ENCODE measurements at places on chromosomes 5 and 9. TPM values are rescaled to one million over a fixed set of nuclear protein-coding genes. Genes with fewer than 3 reads are reported as not detected.

DNA sequence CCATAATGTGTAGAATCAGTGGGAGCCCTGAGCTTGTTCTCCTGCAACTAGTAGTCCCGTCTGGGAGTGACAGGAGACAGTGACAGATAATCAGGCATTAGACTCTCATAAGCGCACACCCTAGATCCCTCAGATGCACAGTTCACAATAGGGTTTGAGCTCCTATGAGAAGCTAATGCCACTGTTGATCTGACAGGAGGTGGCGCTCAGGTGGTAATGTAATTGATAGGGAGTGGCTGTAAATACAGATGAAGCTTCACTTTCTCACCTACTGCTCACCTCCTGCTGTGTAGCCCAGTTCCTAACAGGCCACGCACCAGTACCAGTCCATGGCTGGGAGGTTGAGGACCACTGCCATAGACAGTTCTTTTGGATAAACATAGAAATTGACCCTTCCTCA is 188.7 kb downstream of the ROR2 start:
- H3K4me1 ChIP-seq = no peaks in the 10 kb centered on the region
- H3K36me3 ChIP-seq = peaks cover 2% of the 10 kb centered on the region
- H3K4me3 ChIP-seq = no peak overlapping the region
- no peak overlapping the region for H3K27ac ChIP-seq

- no peak for DNase-seq
- H3K4me3 ChIP-seq = no peak overlapping the region
- no peaks in the 10 kb centered on the region for H3K36me3 ChIP-seq
- H3K27me3 ChIP-seq = no peaks in the 10 kb centered on the region
- H3K4me1 ChIP-seq = peaks cover 3% of the 10 kb centered on the region
These were observed 136.5 kb upstream of the RAI14 start for GRCh38 chr5:34519489-34520220.

DNA sequence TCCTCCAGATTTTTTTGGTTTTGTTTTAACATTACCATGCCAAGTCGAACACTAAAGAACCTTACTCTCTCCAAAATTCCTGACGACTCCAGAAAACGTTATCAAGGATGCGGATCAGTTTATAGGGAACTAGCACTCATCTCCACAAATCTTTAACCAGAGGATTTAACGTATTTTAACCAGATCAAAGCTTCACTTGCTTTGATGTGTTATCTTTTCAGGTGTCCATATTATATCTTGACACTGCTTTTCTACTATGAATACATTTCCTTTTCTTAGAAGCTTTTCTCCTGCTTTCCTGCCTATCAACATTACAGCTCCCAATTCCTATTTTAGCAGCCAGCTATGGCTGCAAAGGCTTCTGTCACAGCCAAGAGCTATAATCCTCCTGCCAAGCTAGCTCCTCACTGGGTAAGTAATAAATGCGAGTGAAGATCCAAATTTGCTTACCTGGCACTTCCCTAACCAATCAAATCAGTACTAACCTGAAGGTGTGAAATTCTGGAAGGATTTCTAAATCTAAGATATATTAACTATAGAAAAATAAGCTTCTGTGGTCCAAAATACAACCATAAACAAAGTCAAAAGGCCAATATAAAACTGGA is 60.2 kb downstream of the CDC14B start:
- H3K36me3 ChIP-seq = peaks cover 2% of the 10 kb centered on the region
- H3K4me3 ChIP-seq = no peak overlapping the region
- H3K27ac ChIP-seq = no peak overlapping the region

- no peak overlapping the region for H3K27ac ChIP-seq
- no peak for DNase-seq
- no peak overlapping the region for H3K4me3 ChIP-seq
- H3K36me3 ChIP-seq = no peaks in the 10 kb centered on the region
- H3K4me1 ChIP-seq = no peaks in the 10 kb centered on the region
- no peaks in the 10 kb centered on the region for H3K27me3 ChIP-seq
These were observed 49.5 kb upstream of the RNU6ATAC start for GRCh38 chr9:134213881-134214341.

DNA sequence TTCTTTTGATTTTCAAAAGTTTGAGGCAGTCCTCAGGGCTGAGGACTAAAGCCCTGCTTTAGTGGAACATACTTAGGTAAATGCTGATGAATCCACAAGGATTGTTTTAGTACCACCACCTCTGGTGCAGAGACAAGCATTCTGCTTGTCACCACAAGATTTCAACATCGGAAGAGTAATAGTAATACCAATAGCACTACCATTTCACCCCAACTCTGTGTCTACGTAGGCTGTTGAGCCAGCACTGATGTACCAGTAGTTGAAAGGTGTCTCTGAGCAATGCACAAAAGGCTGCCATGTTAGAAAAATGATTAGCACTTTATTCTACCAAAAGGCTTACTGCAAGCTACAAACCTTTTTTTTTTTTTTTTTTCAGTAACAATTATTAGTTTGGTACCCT is 213.2 kb upstream of the SLC24A2 start:
- H3K27me3 ChIP-seq = no peaks in the 10 kb centered on the region
- H3K36me3 ChIP-seq = no peaks in the 10 kb centered on the region
- H3K27ac ChIP-seq = no peak overlapping the region
- H3K4me1 ChIP-seq = peaks cover 3% of the 10 kb centered on the region
- H3K4me3 ChIP-seq = no peak overlapping the region

DNA sequence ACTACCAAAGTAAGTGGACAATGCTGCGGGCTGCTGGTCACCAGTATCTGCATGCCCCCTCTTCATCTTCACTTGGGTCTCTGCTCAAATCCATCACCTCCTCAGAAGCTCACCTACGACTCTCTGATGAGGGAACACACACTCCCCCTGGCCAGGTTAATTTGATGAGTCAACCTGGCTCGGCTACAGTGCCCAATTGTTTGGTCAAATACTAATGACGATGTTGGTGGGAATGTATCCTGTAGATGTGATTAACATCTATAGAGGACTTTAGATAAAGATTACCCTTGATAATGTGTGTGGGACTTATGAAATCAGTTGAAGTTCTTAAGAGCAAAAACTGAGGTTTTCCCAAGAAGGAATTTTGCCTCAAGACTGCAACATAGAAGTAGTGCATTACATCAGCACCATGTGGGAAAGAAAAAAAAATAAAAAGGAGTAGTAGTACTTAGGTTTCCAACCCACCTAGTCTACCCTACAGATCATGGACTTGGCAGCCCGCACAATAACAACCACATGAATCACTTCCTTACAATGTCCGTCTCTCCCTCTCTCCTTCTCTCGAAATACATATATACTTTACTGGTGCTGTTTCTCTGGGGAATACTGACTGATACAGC is 467.3 kb downstream of the DNAH5 start:
- H3K27me3 ChIP-seq = no peaks in the 10 kb centered on the region
- H3K36me3 ChIP-seq = no peaks in the 10 kb centered on the region
- DNase-seq = no peak
- H3K4me3 ChIP-seq = no peak overlapping the region
- no peaks in the 10 kb centered on the region for H3K4me1 ChIP-seq
- H3K27ac ChIP-seq = no peak overlapping the region

DNA sequence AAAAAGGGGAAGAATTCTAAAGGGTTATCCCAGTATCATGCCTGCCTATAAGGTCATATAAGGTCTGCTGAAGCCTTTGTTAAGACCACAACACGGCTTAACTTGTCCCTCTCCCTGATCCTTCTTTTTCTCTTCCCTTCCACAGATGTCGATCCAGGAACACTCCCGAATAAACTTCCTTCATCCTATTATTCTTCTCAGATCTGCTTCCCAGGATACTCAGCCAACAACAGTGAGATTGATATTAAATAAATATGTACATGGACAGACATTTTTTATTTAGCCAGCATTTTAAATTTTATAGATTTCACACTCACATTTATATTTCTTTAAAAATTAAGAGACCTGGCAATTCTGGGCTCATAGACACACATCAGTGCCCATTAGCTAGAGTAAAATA is 44.1 kb downstream of the DPYSL3 start:
- no peak overlapping the region for H3K27ac ChIP-seq
- DNase-seq = no peak
- H3K36me3 ChIP-seq = peaks cover 8% of the 10 kb centered on the region
- H3K4me3 ChIP-seq = no peak overlapping the region
- peaks cover 5% of the 10 kb centered on the region for H3K4me1 ChIP-seq

DNA sequence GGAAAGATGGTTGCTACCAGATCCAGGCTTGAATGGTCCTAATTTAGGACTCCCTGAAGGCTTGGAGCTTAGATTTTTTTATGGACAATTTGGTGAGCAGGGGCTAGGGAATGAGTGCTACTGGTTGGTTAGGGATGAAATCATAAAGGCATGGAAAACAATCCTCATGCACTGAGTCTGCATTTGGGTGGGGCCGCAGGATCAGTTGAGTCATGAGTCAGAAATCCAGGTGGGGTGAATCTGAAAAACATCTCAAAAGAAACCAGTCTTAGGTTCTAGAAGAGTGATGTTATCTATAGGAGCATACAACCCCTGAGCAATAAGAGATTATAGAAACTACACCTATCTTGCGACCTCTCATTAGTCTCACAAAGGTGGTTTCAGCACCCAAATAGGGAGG is 300.0 kb downstream of the KIF4B start:
- H3K36me3 ChIP-seq = no peaks in the 10 kb centered on the region
- no peaks in the 10 kb centered on the region for H3K4me1 ChIP-seq
- H3K27me3 ChIP-seq = no peaks in the 10 kb centered on the region
- DNase-seq = no peak

- no peaks in the 10 kb centered on the region for H3K4me1 ChIP-seq
- H3K27me3 ChIP-seq = no peaks in the 10 kb centered on the region
- no peak overlapping the region for H3K27ac ChIP-seq
- no peaks in the 10 kb centered on the region for H3K36me3 ChIP-seq
These were observed 177.9 kb downstream of the CETN3 start for GRCh38 chr5:90231688-90232087.

GRCh38 chr9:17631396-17631795 is 52.5 kb downstream of the SH3GL2 start:
- no peak overlapping the region for H3K27ac ChIP-seq
- no peak overlapping the region for H3K4me3 ChIP-seq
- no peaks in the 10 kb centered on the region for H3K27me3 ChIP-seq
- DNase-seq = no peak

- no peaks in the 10 kb centered on the region for H3K36me3 ChIP-seq
- no peak for DNase-seq
- H3K27ac ChIP-seq = no peak overlapping the region
- no peak overlapping the region for H3K4me3 ChIP-seq
These were observed 7.9 kb downstream of the PRR16 start for GRCh38 chr5:120471971-120472370.

DNA sequence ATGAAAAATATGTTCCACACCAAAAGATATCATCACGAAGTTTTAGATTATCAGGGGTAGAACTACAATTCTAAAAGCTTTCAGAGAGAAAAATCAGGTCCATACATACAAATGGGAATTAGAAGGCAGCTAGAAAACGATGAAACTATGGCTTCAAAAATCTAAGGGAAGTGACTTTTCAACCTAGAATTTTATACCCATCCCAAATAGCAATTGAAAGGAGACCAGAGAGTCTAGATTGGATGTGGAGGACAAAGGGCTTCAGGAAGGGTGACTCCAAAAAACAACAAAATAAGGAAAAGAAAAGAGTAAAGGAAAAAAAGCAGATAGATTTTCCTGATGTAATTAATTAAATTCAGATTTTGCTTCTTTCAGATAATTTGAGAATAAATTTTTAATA is 72.0 kb upstream of the CEP78 start:
- H3K27me3 ChIP-seq = no peaks in the 10 kb centered on the region
- H3K4me3 ChIP-seq = no peak overlapping the region
- no peaks in the 10 kb centered on the region for H3K4me1 ChIP-seq
- H3K27ac ChIP-seq = no peak overlapping the region
- no peak for DNase-seq

- peaks cover 3% of the 10 kb centered on the region for H3K4me1 ChIP-seq
- H3K27ac ChIP-seq = no peak overlapping the region
- no peaks in the 10 kb centered on the region for H3K27me3 ChIP-seq
These were observed 206.1 kb upstream of the ZNF608 start for GRCh38 chr5:124952566-124952965.

DNA sequence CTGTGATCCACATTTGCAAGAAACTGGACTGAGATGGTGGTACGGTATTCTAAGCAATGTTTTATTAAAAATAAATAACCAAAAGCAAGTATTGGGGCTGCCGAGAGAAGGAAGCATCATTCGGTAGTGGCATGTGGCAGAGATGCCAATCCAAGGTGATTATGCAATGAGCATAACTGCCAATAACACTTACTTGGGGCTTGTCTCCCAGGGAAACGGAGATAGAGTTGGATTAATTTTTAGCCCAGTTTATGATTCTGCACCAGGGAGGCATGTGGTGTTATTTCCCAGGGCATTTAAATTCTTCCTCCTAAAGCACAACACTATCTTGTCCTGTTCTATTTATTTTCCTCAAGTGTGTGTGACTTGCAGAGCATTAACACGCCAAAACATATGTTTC is 17.9 kb downstream of the SLC24A2 start:
- H3K4me3 ChIP-seq = no peak overlapping the region
- peaks cover 4% of the 10 kb centered on the region for H3K36me3 ChIP-seq
- H3K4me1 ChIP-seq = no peaks in the 10 kb centered on the region
- DNase-seq = no peak
- no peak overlapping the region for H3K27ac ChIP-seq

DNA sequence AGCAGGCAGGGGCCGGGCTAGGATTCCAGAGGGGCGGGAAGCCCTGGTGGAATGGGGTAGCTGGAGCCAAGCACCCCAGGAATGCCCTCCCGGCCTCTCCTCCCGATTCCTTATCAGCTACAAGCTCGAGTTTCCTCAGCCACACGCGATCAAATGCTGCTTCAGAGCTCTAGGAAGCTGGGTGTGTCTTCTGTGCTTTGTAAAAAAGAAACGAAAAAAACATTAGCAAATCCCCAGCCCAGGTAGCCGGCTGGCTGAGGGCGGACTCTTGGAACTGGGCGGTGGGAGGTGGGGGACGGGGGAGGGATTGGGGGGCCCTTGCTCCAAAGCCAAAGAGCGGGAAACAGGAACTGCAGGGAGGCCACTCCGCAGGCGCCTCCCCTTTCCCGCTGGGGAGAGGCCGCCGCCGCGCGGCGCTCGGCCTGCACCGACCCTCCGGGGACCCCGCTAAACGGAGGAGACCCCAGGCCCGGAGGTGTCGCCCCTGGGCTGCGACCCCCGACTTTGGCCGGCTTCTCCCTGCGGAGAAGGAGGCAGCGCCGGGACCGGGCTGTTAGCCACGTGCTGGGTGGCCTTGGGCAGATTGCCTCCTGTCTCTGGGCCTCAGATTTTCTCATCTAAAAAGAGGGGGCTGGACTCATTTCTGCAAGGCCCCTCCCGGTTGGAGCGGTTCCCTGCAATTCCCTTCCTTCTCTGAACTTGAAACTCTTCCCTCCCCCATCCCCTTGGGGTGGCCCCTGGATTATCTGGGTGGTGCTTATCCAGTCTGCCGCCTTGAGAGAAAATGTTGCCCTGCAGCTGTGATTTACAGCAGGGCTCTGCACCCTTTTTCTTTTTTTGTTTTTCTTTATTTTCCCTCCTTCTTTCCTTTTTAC is 40.9 kb upstream of the FABP6 start:
- H3K36me3 ChIP-seq = peaks cover 16% of the 10 kb centered on the region
- H3K27me3 ChIP-seq = no peaks in the 10 kb centered on the region
- H3K4me3 ChIP-seq = peak overlapping the region; percentile 61
- peak; percentile 79 for DNase-seq
- no peaks in the 10 kb centered on the region for H3K4me1 ChIP-seq

GRCh38 chr9:70983723-70984295 is 137.6 kb downstream of the TRPM3 start:
- H3K4me1 ChIP-seq = no peaks in the 10 kb centered on the region
- H3K36me3 ChIP-seq = peaks cover 4% of the 10 kb centered on the region
- no peak for DNase-seq

The GABRB2 gene
- 0.20 TPM for total RNA-seq

The ATG12 gene
- 46.3 TPM for total RNA-seq

The ZFYVE16 gene
- 21.9 TPM for total RNA-seq

The ASTN2 gene
- 10.1 TPM for total RNA-seq

The TCF7 gene
- 17.2 TPM for total RNA-seq

The UNC5A gene
- total RNA-seq = 5.3 TPM
